NCI-H2227 treated with DMSO at 0.1 percent for 48 hours (cell line): ENCODE measurements at places on chromosomes 6 and 20.

DNA sequence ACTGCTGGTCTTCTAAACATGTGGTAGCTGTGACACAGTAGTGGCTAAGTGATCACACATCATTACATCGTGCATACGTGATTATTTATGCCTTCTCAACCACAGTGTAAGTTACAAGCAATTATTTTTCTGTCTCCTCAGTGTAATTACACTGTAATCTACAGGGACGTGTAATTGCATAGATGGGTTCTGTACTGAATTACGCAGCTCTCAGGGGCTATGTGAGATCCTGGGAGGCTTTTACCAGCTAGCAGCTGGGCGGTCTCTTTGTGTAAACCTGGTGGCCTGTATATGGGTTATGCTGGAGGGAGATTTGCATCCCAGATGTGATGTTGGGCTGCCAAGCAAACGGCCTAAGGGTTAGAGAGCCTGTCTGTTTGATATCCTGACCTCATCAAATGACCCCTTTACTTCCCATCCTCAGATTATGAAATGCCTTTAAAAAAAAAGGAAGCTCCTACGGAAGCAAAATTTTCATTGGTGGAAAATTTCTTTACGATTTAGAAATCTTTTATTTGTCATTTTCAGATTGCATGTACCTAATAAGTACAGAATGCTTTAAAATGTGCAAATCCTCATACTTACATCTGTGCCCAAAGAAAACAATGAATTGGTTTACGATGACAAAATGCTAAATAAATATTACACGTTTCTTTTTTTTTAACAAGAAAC lies 402.8 kb upstream of the JAG1 start:
- peak; percentile 81 for DNase-seq

DNA sequence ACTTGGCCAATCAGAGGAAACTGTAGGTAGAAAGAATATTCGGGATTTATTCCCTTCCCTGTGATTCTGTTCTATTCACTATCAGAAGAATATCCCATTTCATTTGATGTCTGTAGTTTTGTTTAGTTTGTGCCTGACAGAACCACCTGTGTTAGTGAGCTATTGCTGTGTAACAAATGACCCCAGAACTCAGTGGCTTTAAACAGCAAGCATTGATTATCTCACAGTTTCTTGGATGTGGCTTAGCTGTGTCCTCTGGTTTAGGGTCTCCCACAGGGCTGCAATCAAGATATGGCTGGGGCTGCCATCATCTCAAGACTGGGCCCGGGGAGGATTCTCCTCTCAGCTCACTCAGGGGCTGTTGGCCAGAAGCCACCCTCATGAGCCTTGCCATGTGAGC lies 143.7 kb downstream of the ZDHHC14 start:
- DNase-seq: no peak

- DNase-seq: peak; percentile 43
Observed at GRCh38 chr6:33815854-33816253, 12.1 kb upstream of the MLN start.

GRCh38 chr6:158905277-158905676 lies 86.1 kb upstream of the EZR start:
- DNase-seq: no peak

DNA sequence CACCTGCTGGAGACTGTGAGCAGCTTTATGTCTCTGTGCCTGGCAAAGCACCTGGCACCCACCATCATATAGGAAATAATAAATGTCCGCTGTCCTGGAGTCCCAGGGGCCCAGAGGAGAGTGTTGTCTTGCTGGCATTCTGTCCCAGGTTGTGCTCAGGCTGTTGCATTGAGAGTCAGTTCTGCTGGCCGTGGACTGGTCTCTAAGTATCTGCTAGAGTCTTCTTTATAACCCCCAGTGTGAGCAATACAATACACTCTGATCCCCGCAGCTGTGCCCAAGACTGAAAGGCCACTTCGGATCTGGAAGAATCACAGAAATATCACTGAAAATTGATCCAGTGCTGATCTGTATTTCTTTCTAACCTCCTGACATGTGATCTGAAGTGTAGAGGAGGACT lies 38.3 kb upstream of the HINT3 start:
- DNase-seq: no peak

GRCh38 chr6:70667256-70667710 lies 400 bp upstream of the SMAP1 start:
- DNase-seq: no peak

DNA sequence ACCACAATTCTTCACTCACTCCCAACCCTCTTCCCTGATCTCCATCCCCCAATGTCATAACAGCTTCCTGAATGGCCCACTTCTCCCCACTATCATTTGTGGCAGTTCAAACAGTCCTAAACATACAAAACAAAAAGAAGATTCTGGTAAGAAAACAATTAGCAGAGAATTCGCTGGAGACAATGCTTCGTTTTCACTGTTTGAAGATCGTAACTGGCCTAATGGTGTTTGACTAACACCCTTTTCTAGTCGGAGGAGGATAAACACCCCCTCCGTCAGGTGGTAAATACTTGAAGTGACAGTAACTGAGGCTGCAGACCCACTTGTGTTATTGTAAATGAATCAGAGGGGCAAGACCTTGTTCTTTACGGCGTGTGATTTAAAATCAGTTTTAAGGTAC lies 3.8 kb downstream of the EYA2 start:
- DNase-seq: peak; percentile 35

DNA sequence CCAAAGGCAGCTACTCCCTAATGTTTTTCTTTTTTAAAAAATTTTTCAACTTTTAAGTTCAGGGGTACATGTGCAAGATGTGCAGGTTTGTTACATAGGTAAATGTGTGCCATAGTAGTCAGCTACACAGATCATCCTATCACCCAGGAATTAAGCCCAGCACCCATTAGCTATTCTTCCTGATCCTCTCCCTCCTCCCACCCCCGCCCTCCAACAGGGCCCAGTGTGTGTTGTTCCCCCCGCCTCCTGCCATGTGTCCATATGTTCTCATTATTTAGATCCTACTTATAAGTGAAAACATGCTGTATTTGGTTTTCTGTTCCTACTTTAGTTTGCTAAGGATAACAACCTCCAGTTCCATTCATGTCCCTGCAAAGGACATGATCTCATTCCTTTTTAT lies 12.4 kb downstream of the TRIM15 start:
- no peak for DNase-seq

- no peak for DNase-seq
Observed at GRCh38 chr20:1310506-1311190, 18.3 kb downstream of the SDCBP2 start.

- no peak for DNase-seq
Observed at GRCh38 chr6:66717801-66718200, 1010.8 kb upstream of the EYS start.

DNA sequence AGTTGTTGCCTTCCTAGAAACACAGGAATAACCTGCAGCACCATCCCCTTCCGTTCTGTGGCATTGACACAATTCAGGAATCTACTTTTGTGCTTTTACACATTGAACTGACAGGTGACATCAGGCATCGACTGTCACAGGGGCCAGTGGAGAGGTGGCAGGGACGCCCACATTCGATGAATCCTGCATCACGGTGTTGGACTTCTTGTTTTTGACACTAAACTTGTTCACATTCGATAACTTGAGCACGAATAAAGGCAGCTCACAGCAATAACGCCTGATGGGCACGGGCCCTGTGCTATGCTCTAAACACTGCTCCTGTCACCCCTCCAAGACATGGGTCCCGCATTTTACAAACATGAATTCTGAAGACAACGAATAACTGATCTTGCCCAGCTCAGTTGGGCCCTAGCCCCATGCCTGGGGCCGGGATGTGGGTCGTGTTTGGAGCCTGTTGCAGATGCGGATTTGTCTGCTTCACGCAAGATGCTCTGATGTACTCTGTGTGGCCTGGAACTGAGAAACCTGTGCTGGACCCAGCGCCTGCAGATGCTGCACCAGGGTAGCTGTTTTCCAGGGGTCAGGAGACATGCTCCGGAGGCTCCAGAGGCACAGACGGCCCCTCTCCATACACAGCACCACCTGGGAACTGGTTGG lies 75.7 kb downstream of the TTLL2 start:
- no peak for DNase-seq

DNA sequence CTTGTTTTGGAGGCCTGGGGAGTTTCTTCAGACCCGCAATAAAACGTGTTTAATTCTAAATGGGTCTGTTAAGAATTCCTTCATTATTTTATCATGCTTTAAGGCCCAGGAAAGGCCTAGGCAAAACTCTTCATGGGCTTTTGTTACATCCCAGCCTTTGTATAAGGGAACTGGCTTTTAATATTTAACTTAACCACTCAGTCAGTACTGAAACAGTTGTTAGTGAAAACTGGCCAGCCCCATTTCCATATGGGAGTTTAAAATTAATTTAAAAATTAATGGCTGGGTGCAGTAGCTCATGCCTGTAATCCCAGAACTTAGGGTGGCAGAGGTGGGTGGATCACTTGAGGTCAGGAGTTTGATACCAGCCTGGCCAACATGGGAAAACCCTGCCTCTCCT lies 213.2 kb upstream of the FKBP1C start:
- DNase-seq: no peak
